ENCODE measurements at places on chromosomes 7 and 10. TPM values are rescaled to one million over a fixed set of nuclear protein-coding genes. Genes with fewer than 3 reads are reported as not detected.

Gene UCN3
- not detected for total RNA-seq

Gene CRYGN
- not detected for total RNA-seq

DNA sequence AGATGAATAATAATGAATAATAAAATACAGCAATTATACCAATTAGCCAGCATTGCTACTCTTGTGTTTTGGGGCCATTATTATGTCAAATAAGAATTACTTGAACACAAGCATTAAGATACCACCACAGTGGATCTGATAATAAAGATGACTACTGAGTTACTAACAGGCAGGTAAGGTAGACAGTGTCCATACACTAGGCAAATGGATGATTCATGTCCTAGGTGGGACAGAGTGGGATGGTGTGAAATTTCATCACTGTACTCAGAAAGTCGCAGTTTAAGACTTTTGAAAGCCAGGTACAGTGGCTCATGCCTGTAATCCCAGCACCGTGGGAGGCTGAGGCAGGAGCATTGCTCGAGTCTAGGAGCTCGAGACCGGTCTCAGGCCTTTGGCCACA lies 8.7 kb upstream of the UNC5B start:
- no peak for DNase-seq

Gene TIMM23B
- 12.7 TPM for total RNA-seq

Gene OPALIN
- total RNA-seq = under 0.01 TPM

GRCh38 chr7:46444256-46444655 lies 523.2 kb upstream of the IGFBP3 start:
- no peak for DNase-seq

GRCh38 chr7:50273301-50273700 lies 31.2 kb upstream of the IKZF1 start:
- DNase-seq = no peak

GRCh38 chr10:70832221-70832620 lies 16.5 kb downstream of the SGPL1 start:
- DNase-seq = no peak

- no peak for DNase-seq
Measured at GRCh38 chr7:27842094-27842692, 102.2 kb downstream of the TAX1BP1 start.

Gene SPDYE1
- not detected for total RNA-seq

- DNase-seq = no peak
Measured at GRCh38 chr10:44963772-44964633, 4.4 kb downstream of the RASSF4 start.

Gene TMEM184A
- 0.27 TPM for total RNA-seq

DNA sequence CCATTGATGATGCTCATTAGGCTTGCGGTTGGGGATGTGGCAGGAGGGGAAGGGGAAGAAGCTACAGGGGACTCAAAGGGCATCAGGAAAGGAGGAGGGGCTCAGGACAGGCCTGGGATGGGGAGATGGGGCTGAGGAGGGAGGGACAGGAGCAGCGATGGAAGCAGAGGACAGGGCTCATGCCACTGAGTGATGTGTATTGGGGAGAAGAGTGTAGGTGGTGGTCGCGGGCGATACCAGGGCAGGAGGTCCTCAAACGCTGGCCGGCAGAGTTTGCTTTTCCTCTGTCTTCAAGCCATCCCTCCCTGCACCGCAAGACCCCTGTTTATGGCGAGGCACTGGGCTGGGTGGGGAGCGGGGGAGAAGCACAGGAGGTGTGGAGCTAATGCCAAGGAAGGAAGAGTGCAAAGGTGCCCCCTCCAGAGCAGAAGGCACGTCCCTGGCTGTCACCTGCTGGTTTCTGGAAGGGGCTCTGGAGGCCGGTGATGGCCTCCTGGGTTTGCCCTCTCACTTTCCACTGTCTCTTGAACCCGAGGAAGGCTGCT lies 134.7 kb downstream of the SVIL start:
- no peak for DNase-seq

- no peak for DNase-seq
Measured at GRCh38 chr10:71770255-71770654, 3.1 kb downstream of the VSIR start.
